ENCODE measurements at places on chromosomes 1 and 21.

GRCh38 chr1:169161496-169162194 is 55.2 kb downstream of the ATP1B1 start:
- H3K4me3 ChIP-seq, result no peak overlapping the region
- H3K27me3 ChIP-seq, result no peaks in the 10 kb centered on the region
- DNase-seq, result no peak
- H3K27ac ChIP-seq, result no peak overlapping the region
- H3K4me1 ChIP-seq, result peaks cover 8% of the 10 kb centered on the region

DNA sequence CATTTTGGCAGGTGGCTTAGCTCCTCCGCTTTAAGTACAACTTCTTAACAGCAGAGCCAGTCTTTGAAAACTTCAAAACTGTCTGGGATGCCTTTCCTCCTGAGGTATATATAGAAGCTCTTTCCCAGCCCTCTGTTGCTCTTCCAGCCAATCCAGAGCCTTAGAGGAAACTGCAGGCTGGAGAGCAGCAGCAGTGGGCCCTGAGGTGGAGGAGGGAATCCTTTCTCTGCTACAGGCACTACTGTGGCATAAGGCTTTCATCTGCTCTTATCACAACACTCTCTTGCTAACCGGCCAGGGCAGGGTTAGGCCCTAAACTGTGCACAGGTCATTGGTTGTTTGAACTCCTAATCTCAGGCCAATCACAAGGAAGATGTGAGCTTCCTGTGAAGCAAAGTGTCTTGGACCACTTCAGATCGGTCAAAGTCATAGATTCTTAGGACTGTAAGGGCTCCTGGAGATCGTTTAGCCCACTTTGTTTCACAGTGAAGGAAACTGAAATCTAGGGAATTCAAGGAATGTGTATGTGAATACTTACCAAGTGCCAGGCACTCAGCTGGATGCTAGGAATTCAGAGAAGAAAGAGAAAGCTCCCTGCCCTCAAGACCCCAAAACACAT is at the start of gene RGS5:
RGS5 (minus strand) TSS at position 84 of the 619 bp plus-strand sequence; CDS start at position 3, 81 bp downstream.
- H3K4me3 ChIP-seq, result no peak within 1 kb of the TSS
- H3K27ac ChIP-seq, result no peak within 1 kb of the TSS
- H3K27me3 ChIP-seq, result no peaks in the 10 kb centered on the region
- DNase-seq, result no peak
- no peaks in the 10 kb centered on the region for H3K4me1 ChIP-seq
- no peaks in the 10 kb centered on the region for H3K36me3 ChIP-seq

- H3K4me1 ChIP-seq, result no peaks in the 10 kb centered on the region
- DNase-seq, result no peak
- no peaks in the 10 kb centered on the region for H3K36me3 ChIP-seq
- H3K27ac ChIP-seq, result no peak overlapping the region
- no peak overlapping the region for H3K4me3 ChIP-seq
Measured at GRCh38 chr1:181190364-181191035, 102.0 kb downstream of the IER5 start.

- no peaks in the 10 kb centered on the region for H3K27me3 ChIP-seq
- peaks cover 37% of the 10 kb centered on the region for H3K4me1 ChIP-seq
- no peak overlapping the region for H3K4me3 ChIP-seq
- H3K36me3 ChIP-seq, result no peaks in the 10 kb centered on the region
- H3K27ac ChIP-seq, result no peak overlapping the region
Measured at GRCh38 chr1:66399888-66400529, 133.9 kb upstream of the SGIP1 start.

GRCh38 chr1:225882694-225883615 is 775 bp upstream of the TMEM63A start:
- H3K4me1 ChIP-seq, result peaks cover 30% of the 10 kb centered on the region
- DNase-seq, result no peak
- H3K27me3 ChIP-seq, result no peaks in the 10 kb centered on the region

DNA sequence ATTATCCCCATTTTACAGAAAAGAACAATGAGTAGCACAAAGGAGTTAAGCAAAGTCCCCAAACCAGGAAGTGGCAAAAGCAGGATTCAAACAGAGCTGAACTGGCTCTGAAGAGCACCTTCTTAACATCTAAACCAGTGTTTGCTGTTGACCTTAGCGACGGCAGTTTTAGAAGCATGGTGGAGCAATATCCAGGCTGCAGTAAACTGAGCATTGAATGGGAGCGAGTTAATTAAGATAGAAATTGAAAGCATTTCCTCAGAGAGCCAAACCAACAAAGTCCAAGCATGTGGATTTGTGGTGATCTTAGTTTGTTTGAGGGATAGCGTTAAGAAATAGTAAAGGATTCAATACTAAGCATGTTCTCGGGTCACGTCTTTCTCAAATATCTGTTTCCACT is 13.4 kb upstream of the ZNF281 start:
- no peaks in the 10 kb centered on the region for H3K27me3 ChIP-seq
- no peak overlapping the region for H3K27ac ChIP-seq
- DNase-seq, result no peak
- H3K4me1 ChIP-seq, result no peaks in the 10 kb centered on the region

GRCh38 chr1:56836359-56836758 is 17.2 kb upstream of the FYB2 start:
- H3K27ac ChIP-seq, result no peak overlapping the region
- DNase-seq, result no peak
- H3K27me3 ChIP-seq, result no peaks in the 10 kb centered on the region
- H3K4me3 ChIP-seq, result no peak overlapping the region
- H3K4me1 ChIP-seq, result no peaks in the 10 kb centered on the region

DNA sequence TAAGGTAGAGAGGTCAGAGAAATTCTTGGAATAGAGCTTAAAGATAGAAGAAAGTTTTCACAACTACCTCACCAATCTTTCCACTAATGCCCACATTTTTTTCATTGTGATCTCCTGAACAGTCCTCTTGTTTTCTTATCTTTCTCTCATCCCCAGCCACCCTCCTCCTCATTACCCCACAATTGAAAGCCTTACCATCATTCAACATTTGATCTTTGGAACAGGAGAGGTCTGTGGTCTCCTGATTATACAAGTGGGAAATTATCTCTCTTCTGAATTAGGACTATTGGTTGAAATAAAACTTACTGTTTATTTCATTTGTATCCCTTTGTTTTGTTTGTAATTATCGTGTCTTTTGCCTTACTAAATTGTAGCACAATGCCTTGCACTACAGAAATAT is 29.6 kb downstream of the DNAH14 start:
- no peaks in the 10 kb centered on the region for H3K27me3 ChIP-seq
- no peaks in the 10 kb centered on the region for H3K36me3 ChIP-seq
- H3K4me3 ChIP-seq, result no peak overlapping the region
- no peaks in the 10 kb centered on the region for H3K4me1 ChIP-seq

GRCh38 chr1:197330213-197330612 is 62.2 kb downstream of the CRB1 start:
- no peak overlapping the region for H3K27ac ChIP-seq
- no peak overlapping the region for H3K4me3 ChIP-seq
- H3K27me3 ChIP-seq, result no peaks in the 10 kb centered on the region
- no peaks in the 10 kb centered on the region for H3K4me1 ChIP-seq
- no peak for DNase-seq

- no peak overlapping the region for H3K27ac ChIP-seq
- no peaks in the 10 kb centered on the region for H3K4me1 ChIP-seq
- H3K36me3 ChIP-seq, result no peaks in the 10 kb centered on the region
Measured at GRCh38 chr1:229385853-229386456, 43.1 kb upstream of the CCSAP start.

DNA sequence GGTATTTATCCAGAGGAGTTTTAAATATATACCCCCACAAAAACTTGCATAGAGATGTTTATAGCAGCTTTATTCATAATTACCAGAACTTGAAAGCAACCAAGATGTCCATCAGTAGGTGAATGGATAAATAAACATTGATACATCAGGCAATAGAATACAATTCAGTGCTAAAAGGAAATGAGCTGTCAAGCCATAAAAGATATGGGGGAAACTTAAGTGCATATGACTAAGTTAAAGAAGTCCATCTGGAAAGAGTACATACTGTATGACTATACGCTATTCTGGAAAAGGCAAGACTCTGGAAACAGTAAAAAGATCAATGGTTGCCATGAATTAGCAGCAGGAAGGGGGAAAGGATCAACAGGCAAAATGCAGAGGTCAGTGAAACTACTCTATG is 366.7 kb downstream of the HHIPL2 start:
- no peaks in the 10 kb centered on the region for H3K27me3 ChIP-seq
- no peak overlapping the region for H3K4me3 ChIP-seq
- no peak for DNase-seq
- no peaks in the 10 kb centered on the region for H3K4me1 ChIP-seq

DNA sequence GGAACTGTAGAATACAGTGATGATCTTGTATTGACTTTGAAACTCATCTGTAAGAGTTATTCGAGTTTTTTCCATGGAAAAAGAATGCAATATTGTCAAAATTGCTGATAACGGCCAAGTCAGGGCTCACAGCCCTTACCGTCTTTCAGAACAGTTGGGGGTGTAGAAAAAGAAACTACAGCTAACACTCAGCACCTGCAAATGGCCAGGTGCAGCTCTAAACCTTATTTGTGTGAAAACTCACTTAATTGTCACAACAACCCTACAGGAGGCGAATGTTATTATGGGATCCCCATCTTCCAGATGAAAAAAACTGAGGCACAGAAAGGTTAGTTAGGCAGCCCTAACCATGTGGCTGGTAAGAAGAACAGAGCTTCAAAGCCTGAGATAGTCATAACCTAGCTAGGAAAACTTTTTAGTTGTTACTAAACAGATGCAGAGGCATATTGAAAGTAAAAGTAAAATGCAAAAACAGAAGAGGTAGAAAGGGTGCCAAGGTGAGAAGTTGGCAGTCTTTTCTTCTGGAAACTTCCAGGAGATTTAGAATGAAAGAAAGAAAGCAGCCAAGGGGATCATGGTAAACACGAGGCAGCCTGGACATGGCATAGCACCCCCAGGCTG is 76.4 kb downstream of the DSCAM start:
- H3K27me3 ChIP-seq, result no peaks in the 10 kb centered on the region
- no peak overlapping the region for H3K4me3 ChIP-seq
- H3K4me1 ChIP-seq, result no peaks in the 10 kb centered on the region
- no peaks in the 10 kb centered on the region for H3K36me3 ChIP-seq

DNA sequence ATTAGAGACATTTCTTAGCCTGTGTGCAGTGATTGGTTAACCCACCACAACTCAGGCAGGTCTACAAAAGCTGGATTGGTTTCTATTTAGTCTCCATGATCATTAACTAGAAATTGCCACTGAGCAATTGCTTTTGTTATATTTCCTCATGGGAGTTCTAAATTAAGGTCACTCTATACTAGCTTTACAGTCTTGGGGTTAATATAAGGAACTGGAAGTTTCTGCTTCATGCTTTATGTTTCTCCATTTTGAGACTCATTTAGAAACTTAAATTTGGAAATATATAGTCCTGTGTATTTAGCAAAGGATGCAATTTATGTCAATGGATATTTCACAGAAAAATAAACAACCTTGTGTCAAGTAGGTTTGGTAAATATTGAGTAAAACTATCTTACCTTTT is 137.5 kb downstream of the HLX start:
- H3K4me3 ChIP-seq, result no peak overlapping the region
- H3K36me3 ChIP-seq, result no peaks in the 10 kb centered on the region
- H3K27me3 ChIP-seq, result no peaks in the 10 kb centered on the region
- DNase-seq, result no peak

DNA sequence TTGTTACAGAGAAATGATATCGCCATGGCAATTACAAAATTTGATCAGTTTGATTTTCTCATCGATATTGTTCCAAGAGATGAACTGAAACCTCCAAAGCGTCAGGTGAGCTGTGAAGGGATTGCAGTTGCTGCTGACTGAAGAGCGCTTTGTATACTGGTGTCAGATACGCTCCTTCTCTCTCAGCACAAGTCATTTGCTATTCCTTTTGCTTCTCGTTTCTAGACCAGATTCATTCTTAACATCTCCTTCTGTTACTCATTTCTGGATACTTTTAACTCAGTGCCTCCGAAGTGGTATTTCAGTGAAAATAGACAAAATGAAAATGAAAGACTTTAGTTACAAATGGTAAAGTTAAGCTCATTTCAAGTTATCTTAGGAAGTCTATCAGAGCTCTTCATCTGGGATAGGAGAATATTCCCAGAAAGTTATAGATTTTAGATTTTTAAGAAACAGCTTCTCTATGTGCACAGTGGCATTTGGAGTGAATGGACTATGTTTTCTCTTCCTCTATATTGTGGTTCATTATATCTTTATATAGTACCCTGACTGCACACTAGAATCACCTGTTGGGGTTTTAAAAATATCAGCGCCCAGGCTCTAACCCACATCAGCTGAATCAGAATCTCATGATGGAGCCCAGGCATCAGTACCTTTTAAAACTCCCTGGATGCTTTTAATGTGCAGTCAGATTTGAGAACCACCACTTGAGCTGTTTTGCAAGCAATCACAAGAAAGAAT is 30.3 kb upstream of the KCNQ4 start:
- DNase-seq, result no peak
- no peaks in the 10 kb centered on the region for H3K27me3 ChIP-seq
- no peaks in the 10 kb centered on the region for H3K4me1 ChIP-seq
- no peak overlapping the region for H3K27ac ChIP-seq
- peaks cover 12% of the 10 kb centered on the region for H3K36me3 ChIP-seq

DNA sequence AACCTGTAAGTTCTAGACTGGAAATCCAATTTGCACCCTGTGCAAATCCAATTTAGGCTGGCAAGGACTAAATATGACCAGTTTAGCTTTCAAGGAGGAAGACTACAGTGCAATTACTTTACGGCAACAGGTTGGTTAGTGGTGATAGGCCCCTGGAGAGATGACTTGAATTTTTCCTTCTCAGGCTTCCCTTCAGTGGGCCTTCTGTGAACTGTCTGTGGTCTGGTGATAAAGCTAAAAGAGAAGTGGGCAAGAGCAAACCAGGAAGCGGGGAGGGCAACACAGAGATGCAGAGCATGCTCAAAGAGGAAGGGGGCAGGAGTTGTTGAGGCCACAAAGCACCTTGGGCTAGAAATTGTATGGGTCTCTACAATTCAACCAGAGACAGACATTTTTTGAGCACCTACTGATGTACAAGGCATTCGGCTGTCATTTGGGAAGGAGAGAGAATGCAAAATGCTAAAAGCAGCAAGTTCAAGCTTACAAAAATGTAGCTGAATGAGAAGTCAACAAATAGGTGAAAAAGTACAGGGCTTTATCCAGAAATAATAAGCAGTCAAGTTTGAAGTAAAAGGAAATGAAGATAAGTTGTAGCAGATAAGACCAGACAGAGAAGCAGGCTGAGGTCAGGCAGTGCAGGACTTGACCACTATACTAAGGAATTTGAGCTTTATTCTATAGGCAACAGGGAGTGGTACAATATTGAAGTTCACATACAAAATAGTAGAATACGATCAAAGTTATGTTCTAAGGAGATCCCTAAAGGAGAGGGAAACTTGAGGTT is 23.9 kb downstream of the INPP5B start:
- no peak for DNase-seq
- no peak overlapping the region for H3K27ac ChIP-seq
- H3K4me3 ChIP-seq, result no peak overlapping the region
- H3K27me3 ChIP-seq, result no peaks in the 10 kb centered on the region
- H3K36me3 ChIP-seq, result no peaks in the 10 kb centered on the region

DNA sequence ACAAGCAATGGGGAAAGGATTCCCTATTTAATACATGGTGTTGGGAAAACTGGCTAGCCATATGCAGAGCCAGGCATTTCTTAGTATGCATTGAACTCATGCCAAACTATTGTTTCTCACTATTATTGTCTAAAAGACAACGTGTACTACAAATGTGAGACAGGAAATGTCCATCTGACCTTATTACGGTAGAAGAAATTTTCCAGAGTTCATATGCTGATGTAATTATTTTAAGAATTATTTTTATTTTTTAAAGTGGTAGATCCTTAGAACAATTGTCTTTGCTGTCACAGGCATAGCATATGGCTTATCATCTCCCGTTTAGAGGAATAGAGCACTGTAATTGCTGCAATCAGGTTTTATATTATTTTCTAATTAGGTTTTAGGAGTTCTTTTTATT is 75.2 kb upstream of the S1PR1 start:
- peak overlapping the region; percentile 56 for H3K27ac ChIP-seq
- DNase-seq, result no peak
- H3K27me3 ChIP-seq, result no peaks in the 10 kb centered on the region
- no peaks in the 10 kb centered on the region for H3K36me3 ChIP-seq

All from esophagus squamous epithelium (tissue), 5 donors.